ENCODE measurements at places on chromosomes 5 and 9.

DNA sequence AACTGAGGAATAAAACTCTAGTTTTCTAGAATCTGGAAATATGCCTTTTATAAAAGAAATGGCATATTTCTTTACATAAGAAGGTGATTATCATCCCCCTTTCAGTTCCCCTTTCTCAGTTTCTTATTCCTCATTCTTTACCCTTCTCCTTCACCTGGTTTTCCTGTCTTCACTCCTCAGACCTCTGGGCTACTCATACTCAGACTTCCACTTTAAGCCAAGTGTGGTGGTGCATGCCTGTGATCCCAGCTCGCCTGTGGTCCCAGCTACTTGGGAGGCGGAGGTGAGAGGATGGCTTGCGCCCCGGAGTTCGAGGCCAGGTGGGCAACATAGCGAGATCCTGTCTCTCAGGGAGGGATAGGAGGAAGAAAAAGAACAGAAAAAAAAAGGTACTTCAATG, 57.2 kb downstream of the RANBP6 start:
- DNase-seq, result no peak

DNA sequence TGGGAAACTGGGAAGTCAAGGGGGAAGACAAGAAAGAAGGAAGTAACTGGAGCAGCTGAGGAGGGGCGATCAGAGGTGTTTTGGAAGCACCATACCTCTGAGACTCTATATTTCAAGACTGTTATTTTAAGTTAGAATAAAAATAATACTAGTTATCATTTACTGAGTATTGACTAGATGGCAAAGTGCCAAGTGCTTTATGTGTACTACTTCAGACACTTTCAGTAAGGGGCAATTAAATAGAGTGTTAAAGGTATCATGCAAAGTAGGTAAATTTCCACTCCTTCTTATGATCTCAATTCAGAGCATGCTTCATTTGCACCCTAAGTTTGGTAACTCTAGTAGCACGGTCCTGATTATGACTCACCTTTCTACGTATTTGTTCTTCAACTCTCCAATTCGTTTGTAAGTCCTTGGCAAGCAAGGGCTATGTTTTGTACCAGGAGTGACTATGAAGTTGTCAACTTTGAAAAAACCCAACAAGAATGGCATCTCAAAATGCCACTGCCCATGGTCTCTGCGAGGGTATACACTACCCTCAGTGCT, 152.4 kb upstream of the RAPGEF1 start:
- DNase-seq, result no peak

- DNase-seq, result no peak
Measured at GRCh38 chr5:11785771-11786352, 118.4 kb downstream of the CTNND2 start.

- DNase-seq, result no peak
Measured at GRCh38 chr5:108617467-108618435, 129.9 kb upstream of the FER start.

DNA sequence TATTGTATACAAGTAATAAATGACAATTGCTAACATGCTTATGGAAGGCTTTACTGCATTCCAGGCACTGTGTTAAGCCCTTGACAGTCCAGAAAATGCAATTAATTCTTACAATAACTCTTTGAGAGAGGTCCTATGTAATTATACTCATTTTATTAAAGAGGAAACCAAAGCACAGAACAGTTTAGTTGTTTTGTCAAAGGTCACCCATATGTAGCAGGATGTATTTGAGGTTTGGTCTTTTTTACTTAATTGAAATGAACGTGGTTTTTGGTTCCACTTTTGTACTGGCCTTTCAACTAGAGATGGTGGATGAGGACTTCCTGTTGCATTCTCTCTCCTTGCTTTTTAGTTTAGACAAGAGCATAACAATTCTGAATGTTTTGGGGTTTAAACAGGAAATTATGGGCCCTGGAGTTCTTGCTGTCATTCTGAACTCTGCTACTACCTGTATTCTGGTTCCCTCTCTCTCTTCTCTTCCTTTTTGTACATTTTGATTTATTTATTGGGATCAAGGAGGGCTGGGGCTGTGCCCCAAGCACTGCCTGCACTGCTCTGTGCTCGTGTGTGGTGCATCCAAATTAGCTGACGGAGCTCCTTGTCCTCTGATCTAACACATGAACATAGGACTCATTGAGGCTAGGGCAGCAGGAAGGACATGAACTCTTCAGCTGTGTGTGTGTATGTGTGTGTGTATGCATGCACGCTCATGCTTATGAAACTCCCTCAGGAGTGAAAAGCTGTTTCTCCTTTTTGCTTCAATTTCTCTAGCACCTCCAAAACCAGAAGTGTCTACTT, 47.4 kb downstream of the SLC28A3 start:
- no peak for DNase-seq

DNA sequence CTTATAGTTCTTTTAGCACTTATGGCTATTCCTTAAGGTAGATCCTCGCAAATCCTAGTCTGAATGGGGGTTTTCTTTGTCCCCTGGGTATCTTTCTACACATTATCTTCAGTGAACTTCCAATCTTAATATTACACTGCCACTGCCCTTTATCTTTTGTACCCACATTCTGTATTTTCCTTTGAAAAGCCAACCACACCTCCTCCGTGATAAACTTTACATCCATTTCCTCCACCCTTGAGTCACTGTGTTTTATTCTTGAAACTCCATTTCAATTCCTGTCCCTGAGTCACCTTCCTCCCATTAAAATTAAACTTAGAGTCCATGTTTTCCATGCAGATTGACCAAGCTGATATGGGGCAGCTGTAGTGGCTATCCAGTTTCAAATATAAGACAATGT, 43.2 kb upstream of the RICTOR start:
- no peak for DNase-seq

DNA sequence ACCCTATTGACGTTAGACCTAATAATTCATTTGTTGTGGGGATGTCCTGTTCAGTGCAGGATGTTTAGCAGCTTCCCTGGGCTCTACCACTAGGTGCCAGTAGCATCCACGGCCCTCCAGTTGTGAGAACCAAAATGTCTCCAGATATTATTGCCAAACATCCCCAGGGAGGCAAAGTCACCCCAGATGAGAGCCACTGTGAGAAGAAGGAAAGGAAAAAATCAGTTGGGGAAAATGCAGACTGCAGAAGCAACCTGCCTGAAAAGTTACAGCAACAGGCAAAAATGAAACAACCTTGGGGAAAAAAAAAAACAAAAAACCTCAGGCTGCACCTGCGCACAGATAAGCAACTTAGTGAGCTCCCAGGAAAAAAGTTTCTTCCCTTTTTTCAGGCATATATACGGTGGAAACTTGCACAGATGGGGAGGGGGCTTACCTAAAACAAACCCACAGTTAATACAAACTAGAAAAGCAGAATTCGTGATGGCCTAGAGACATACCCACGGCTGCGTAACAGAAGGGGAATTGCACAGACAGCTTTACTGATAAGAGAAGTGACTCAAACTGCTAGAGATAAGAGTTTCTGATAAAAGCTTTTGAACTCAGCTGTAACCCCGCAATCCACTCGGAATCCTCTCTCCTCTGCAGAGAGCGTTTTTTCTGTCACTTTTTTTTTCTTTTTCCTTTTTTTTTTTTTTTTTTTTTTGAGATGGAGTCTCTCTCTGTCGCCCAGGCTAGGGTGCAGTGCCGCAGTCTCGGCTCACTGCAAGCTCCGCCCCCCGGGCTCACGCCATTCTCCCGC, 29.8 kb upstream of the FBP1 start:
- DNase-seq, result no peak

DNA sequence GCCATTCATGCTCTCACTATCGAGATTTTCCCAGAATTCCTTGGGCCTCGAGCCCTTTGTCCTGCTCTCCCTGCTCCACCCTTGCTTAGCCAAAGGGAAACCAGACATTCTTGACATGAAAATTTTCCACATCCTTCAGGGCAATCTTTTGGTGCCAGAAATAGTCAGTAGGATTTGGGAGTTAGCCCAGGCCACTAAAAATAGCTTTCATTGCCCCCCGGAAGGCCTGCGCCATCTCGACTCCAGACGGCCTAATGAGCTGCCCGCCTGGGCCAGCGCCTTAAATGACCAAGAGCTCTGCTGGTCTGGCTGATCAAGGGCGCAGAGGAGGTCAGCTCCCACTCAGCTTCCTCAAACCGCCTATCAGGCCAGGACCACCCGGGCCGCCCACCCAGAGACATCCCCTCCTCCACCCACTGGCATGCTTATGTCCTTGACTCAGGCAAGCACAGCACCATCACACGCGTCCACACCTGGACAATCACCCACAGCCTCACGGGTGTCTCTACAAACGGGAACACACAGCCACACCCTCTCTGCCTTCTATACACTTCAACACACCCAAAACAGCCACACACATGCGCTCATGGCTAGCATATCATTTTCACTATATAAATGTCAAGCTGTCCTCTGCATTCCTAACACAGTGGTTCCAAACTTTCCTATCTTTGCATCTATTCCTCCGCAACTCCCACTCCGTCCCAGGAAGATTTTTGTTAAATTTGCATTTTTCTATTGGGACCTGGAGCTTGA, 20.9 kb downstream of the DUSP1 start:
- no peak for DNase-seq

DNA sequence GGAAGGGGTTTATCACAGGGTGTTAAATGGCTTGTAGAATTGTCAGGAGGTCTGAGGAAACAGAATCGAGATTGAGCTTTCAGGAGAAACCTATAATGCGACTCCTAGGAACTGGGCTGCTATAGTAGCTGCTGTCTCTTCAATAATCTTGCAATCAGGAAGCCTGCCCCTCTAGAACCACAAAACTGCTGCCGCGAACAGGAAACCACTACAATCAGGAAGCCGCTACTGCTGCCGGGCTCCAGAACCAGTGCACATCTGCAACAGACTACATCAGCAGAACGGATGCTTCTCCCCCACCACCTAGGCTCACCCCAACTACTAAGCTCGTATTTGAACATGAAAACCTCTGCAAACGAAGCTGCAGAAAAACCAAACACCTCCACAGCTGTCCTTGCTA, 31.6 kb downstream of the TNFSF8 start:
- DNase-seq, result no peak

DNA sequence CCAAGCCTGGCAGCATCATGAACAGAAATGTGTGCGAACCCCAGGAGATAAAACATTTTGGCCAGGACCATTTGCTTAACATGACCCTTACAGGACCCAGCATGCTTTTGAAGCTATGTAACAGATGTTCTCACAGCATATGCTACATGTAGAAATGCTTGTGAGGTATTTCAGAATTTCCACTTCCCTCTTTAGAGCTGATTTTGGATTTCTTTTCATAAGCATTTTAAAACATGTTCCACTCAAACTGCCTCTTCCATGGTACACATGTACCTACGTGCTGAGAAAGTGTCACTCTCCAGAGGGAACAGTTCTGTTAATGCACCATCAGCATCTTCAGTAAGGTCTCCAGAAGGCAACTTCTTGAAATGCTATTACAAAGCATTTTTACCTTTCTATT, 15.7 kb upstream of the TSSK1B start:
- no peak for DNase-seq

DNA sequence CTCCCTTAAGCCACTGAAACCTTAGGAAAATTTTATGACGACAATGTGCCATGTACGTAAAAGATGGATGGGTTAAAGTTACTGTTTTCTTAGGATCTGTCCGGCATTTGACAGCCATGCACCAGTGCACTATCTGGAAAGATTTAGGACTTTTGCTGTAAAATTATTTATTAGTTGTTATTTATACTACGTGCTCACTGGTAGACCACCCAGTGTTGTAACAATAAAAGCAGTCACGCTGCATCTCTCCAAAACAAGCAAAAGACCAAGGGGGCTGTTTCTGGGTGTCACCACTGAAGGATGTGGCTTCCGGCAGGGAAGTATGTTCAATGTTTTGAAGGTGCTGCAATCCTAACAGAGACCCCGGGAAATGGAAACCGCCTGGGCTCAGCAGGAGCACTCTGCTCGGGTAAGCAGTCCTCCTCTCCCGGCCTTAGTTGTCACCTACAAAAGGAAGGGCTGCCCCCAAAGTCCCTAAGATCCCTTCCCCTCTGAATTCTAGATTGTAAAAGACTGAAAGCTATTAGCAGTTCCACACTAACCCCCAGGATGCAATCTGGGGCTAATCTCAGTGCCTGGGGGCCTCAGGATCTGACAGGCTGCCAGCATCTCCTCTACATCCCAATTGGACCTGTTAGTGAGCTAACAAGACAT, 38.6 kb downstream of the SAXO1 start:
- no peak for DNase-seq

- no peak for DNase-seq
Measured at GRCh38 chr9:2524601-2525000, 97.0 kb upstream of the VLDLR start.

DNA sequence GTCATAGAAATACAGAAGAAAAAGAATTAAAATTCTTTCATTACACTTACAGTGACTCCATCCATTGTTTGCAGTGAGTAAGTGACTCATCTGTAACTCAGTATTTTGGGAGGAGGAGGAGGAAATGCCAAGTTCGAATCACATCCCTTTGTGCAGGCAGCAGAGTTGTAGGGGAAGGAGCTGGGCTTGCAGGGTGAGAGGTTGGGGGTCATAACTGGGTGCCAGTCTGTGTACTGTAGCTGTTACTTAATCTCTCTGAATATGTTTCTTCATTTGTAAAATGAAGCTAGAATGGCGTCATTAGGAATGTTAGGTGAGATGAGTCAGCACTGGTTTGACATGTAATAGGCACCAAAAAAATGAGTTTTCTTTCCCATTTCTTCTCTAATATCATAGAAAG, 235.7 kb upstream of the ADAMTSL1 start:
- no peak for DNase-seq

DNA sequence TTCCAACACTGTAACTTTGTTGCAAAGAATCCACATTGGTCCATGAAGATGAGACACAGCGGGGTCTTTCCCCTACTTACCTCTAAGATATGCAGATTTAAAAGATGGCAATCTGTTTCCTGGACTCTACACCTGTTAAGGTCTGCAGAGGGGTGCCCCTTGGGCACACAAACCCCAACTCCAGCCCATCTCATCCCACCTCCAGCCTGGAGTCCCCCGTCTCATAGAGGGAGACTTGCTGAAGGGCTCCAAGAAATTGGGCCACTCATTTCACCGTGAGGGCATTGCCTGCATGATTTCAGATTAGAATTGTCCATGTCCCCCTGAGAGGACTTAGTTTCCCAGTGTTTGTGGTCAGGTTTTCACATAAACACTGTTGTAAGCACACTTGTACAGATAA, 365.7 kb downstream of the IRX2 start:
- DNase-seq, result peak; percentile 49

DNA sequence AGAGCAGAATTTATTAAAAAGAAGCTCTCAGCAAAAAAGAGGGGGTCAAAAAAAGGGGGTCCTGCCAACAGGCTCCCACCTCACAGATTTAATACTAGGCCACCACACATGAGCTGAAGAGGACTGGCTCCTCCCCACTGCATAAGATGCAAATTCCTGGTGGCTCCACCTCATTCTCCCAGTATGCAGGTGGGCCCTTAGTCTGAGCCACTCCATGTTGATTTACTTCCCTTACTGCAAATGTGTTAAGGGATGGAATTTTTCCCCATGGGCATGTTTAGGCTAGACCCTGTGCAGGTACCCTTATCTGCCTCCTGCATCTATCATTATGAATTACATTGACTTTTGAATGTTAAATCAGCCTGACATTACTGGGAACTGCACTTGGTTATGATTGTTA, 82.9 kb downstream of the ISOC1 start:
- no peak for DNase-seq

GRCh38 chr9:35834260-35835215, 5.5 kb downstream of the TMEM8B start:
- DNase-seq, result no peak

- no peak for DNase-seq
Measured at GRCh38 chr9:4859035-4859434, 66.3 kb downstream of the RCL1 start.

- DNase-seq, result no peak
Measured at GRCh38 chr5:68315679-68316271, 100.2 kb downstream of the PIK3R1 start.

All from vagina (tissue), 2 donors.